Type B pancreatic cell (in vitro differentiated cells): ENCODE measurements at places on chromosomes 7 and 10. TPM values are rescaled to one million over a fixed set of nuclear protein-coding genes. Genes with fewer than 3 reads are reported as not detected.

DNA sequence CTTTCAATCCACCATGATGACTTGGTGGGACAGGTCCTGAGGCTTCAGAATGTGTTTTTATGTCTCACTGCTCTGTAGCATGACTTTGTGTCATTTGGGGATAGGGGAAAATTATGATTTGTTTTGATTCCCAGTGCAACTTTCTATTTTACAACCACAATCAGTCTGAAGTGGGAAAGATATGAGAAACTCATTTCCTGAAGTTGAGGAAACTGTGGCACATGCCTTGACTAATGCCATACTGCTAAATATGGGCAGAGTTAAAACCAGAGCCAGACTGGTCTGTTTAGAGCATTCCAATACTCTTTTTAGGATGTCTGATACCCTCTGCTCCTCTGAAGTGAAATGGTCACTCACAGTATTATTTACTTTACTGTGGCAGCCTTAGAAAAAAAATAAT lies 307.7 kb downstream of the ADRA2A start:
- DNase-seq, result no peak

GRCh38 chr7:150753826-150754603 lies 16.8 kb downstream of the GIMAP5 start:
- no peak for DNase-seq

- no peak for DNase-seq
These were observed 40.0 kb downstream of the MINPP1 start for GRCh38 chr10:87544721-87545120.

- no peak for DNase-seq
These were observed 19.2 kb downstream of the SLC18A2 start for GRCh38 chr10:117260084-117260483.

DNA sequence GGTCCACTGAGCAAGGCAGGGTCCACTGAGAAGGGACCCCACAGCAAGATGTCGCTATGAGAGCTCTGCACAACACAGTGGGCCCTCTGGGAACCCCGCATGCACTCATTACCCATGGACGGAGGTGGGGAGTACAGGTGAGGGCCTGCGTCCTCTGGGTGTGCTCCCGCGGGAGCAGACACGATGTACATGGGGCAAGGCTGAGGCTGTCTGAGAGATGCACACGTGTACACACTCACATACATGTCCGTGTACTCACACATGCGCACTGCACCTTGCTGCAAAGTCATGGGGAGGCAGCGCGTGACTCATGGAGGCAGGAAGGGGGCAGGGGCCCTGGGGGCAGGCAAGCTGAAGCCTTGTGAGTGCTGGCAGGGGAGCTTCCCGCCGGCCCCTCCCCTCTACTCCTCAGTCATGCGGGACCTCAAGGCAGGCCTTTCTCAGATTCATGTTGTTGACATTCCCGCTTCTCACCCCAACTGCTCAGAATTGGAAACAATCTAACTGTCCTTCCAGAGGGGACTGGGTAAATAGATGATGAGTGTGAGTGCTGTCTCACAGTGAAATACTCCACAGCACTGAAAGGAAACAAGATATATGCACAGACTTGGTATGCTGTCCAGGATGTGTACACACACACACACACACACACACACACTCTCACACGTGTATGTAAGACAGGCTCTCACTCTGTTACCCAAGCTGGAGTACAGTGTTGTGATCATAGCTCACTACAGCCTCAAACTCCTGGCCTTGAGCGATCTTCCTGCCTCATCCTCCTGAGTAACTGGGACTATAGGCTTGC lies 40.0 kb downstream of the GOLGA7B start:
- DNase-seq, result no peak

The STEAP2 gene
- 1.7 and 3.3 TPM in 2 replicates for total RNA-seq

The C10orf105 gene
- 0.31 TPM in 1 of 2 replicates, not detected in the other for total RNA-seq

DNA sequence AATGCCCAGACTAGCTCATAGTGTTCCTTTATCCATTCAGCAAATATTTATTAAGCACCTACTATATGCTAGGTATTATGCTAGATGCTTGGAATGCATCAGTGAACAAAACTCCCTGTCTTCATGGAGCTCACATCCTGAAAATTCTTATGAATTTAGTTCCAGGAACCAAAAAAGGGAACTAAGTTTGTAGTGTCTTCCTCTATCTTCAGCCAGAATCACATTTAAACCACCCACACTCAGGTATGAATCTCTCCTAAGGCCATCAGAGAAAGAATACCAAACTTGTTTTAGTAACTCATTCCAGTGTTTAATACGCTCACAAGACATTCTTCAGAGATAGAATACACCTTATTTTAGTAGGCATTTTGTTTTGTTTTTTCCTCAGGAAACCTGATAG lies 10.1 kb upstream of the EGR2 start:
- no peak for DNase-seq

DNA sequence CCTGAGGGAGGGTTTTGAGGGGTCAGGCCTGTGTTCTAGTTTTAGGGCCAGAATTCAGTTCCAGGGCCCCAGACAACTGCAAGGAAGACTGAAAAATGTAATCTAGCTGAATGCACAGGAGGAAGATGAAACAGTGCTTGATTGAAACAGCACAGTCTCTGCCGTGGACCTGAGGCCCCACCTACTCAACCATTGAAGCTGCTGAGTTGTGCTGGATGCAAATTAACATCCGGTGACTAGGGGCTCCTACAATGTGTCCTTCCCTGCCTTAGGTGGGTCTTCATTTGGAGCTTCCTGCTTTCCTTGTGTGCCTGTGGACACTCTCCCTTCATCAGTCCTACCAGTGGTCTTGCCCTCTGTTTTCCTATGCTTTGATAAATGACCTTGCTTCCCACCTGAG lies 5.7 kb downstream of the GLRX3 start:
- no peak for DNase-seq

DNA sequence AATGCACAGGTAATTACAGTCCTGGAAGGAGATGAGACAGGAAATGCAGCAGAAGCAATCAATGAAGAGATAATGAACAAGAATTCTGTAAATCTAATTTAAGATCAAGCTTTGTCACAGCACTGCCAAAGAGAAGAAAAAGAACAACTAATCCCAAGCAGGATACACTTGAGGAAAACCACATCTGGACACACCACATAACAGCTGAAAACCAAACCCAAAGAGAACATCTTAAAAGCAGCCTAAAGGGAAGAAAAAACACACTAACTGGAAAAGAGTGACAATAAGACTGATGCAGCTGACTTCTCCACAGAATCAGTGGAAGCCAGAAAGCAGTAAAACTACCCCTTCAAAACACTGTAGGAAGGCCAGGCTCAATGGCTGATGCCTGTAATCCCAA lies 10.2 kb downstream of the CYTH3 start:
- DNase-seq, result no peak

GRCh38 chr7:5143935-5144903 lies 45.8 kb upstream of the WIPI2 start:
- no peak for DNase-seq
